ENCODE measurements at places on chromosomes 5 and 9.

GRCh38 chr5:133499895-133500294, 112.4 kb downstream of the FSTL4 start:
- no peak for DNase-seq

DNA sequence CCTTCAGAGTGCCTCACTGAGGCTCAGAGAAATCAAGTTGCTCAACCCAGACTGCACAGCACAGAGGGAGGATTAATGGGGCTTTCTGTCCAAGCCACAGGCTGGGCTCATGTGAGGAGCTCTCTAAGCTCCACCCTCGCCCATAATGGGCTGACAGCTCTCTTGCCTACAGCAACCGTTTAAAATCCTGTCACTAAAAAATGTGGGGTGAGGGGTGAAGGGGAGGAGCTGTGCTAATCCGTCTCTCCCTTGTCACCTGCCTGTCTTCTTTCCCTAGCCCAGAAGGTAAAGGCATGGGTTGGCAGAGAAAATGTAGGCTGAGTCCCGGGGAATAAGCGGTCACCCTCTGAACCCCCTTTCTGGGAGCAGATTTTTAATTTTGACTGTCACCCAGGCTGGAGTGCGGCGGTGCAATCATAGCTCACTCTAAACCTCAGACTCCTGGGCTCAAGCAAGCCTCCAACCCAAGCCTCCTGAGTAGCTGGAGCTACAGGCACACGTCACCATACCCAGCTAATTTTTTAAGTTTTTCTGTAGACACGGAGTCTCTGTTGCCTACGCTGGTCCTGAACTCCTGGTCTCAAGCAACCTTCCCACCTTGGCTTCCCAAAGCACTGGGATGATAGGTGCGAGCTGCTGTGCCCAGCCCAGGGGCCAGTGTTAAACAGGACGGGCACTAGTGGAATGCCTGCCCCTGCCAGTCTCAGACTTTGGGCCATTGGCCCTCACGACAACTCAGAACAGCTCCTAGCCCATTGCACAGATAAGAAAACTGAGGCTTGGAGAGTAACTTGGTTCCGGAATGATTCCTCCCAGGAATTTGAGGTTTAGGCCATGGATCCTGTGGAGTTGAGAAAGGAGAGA, 89.5 kb downstream of the LMX1B start:
- no peak for DNase-seq

DNA sequence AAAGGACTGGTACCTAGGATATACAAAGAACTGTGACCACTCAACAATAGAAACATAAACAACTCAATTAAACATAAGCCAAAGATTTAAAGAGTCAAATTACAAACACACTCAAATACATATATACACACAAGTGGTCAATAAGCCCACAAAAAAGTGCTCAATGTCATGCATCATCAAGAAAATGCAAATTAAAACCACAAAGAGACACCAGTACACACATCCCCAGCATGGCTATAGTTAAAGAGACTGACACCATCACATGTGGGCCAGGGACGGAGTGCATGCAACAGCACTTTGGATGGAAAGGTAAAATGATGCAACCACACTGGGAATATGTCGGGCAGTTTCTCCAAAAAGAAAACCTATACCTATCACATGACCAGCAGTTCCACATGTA, 89.7 kb downstream of the CAAP1 start:
- DNase-seq = no peak

DNA sequence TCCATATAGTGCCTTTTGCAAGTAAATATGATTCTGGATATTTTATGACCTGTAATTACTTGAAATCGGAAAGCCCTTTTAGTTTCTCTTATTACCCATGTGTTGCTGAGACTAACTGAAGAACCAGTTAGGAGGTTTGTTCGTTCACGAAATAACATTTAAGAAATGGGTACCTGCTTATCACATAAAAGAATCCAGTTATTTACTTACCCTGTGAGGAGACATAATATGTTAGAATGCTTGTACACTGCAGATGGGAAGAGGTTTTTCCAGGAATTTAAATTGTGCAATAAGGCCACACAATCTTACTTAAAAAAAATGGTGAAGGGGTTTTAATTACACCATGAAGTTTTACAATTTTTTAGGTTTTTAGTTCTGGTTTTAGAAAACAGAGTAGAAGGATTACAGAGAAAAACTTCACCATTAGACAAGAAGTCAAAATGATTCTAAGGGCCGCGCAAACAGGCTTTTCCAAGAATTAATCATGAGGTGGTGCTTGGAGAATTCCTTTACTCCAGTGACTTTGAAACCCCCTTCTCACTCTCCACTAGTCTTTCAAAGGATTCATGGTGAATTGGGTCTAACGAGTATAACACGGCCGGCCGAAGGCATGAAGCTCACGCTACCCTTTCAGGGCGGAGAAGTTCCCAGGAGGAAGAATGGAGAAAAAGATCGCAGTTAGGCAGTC, 1.1 kb upstream of the PTGER4 start:
- DNase-seq = no peak

DNA sequence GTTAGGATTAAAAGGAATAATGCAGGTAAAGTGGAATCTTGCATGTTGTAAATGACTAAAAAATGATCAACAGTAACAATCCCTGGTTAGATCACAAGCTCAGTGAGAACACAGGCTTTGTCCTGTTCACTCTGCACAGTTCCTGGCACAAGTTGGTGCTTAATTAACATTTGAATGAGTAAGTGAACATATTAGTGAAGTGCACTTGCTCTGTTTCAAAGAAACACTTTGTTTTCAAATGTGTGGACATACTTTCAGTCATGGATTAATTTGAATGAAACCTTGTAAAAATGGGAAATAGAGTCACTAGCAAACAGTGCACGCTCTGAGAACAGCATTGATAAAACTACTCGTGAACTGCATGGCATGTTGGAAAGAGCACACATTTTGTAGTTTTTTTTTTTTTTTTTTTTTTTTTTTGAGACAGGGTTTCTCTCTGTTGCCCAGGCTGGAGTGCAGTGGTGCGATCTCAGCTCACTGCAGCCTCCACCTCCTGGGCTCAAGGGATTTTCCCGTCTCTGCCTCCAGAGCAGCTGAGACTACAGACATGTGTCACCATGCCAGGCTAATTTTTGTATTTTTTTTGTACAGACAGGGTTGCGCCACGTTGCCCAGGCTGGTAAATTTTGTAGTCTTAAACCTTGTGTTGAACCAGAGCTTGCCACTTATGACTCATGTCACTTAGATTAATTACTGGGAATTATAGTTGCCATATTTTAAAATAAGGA, 159.9 kb downstream of the LURAP1L start:
- DNase-seq = no peak

DNA sequence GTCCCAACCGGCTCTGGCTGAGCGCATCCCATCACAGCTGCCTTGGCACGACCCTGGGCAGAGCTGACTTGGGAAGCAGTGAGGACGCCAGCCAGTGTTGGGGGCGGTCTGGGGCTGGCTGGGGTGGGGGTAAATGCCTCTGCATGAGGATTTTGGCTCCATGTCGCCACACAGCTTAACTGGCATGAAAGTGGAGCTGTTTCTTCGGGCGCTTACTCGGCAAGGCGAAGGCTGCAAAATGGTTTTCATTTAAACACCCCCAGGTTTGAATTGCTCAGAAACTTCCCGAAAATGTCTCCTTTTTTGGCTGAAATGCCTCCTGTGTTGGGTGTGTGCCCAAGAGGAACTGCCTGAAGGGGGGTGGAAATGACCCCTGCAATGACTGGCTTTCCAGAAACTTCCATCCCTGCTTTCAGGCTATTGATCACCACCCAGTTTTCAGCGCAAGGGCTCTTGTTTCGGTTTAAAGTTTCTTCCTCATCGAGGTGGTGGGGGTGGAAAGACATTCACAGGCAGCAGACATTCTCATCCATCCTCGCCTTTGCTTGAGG, 38.3 kb downstream of the PTGES start:
- no peak for DNase-seq

DNA sequence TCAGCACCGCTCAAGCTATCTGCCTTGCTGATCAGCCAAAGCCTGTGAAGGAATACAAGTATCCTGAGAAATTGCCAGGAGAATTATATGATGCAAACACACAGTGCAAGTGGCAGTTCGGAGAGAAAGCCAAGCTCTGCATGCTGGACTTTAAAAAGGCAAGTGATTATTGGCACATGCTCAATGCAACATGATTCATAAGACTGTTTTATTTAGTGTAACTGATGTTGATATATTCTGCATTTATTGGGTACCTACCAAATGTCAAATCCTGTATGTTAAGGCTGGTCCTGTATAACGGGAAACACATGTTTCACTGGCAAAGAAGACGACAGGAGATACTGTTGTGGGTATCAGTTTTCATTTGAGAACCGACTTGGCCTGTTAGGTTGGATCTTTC, 69.0 kb downstream of the ADAMTS16 start:
- DNase-seq = no peak
